Endothelial cell of umbilical vein (primary cell): ENCODE measurements at places on chromosomes 16 and 17.

GRCh38 chr17:63332286-63332685 is 113.8 kb downstream of the CYB561 start:
- no peak for DNase-seq

GRCh38 chr17:18185832-18186626 is 2.4 kb downstream of the ALKBH5 start:
- peak; percentile 37 for DNase-seq

DNA sequence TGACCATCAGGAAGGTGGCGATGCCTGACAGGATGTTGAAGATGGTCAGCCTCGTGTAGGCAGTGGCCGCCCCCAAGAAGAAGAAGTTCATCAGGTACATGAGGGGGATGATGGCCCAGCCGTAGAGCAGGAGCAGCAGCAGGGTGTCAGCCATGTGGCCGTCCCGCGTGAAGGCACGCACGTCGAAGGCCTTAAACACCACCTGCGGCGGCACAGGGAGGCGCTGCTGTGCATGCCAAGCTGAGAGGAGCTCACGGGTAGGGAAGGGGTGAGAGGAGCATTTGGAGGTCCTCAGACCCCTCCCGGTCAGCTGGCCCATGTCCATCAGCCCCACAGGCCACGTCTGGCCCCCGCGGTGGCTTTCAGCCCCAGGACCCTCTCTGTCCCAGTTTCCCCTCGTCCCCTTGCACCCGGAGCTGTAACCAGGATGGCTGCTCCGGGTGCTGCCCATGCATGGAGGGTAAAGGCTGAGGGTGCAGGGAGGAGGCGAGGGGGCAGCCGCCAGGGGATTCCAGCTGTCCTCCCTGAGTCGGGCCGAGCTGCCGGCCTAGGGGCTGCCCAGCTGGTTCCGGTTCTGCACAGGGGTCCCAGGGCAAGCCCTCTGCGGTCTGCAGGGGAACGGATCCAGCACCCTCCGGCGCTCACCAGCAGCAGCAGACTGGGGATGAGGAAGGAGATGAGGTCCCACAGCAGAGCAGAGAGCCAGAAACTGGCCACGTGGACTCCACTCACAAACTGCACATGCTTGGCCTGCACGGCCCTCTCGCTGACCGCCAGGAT is 17.1 kb upstream of the RNPS1 start:
- DNase-seq = no peak

DNA sequence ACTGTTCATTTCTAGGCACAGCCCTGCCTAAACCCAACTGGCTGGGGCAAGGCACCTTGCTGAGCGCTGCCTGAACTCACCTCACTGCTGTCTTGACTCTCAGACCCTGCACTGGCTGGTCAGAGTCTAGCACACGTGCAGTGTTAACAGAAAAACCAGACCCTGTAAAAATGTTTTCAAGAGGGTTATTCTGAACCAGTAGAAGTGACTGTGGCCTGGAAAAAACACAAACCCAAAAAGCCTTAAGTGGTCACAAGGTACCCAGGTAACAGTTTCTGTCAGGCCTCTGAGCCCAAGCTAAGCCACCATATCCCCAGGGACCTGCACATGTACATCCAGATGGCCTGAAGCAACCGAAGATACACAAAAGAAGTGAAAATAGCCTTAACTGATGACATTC is 6.1 kb upstream of the EIF4A3 start:
- DNase-seq = no peak

DNA sequence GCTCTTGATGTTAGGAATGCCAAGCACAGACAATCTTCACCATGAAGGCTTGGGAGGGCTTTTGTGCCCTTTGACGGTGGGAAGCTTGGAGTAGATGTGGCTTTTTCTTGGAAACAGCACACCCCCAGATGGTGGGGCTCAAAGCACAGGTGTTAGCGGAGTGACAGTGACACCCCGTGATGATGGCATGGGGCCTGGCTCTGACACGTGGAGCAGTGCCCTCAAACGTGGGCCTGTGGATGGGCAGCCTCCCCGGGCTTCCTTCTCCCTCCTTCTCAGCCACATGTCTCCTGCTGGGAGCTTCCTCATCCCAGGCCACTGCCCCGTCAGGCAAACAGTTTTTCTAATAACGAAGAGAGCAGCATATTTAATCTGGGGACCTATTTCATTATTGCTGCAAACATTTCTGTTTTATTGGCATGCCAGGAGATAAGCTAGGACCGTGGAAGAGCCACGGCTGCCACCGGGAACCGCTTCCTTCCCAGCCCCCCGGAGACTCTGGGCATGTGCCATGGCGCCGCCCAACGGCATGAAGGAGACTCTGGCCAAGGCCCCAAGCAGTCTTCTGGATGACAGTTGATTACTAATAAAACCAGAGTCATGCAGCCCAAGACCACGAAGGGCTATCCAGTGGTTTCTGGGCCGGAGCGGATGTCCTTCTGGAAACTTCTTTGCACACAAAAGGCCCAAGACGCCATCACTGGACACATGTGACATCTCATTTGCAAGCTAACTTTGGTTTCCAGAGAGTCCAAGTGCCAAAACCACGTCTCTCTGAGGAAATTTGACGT is 280.3 kb upstream of the FOXF1 start:
- no peak for DNase-seq

DNA sequence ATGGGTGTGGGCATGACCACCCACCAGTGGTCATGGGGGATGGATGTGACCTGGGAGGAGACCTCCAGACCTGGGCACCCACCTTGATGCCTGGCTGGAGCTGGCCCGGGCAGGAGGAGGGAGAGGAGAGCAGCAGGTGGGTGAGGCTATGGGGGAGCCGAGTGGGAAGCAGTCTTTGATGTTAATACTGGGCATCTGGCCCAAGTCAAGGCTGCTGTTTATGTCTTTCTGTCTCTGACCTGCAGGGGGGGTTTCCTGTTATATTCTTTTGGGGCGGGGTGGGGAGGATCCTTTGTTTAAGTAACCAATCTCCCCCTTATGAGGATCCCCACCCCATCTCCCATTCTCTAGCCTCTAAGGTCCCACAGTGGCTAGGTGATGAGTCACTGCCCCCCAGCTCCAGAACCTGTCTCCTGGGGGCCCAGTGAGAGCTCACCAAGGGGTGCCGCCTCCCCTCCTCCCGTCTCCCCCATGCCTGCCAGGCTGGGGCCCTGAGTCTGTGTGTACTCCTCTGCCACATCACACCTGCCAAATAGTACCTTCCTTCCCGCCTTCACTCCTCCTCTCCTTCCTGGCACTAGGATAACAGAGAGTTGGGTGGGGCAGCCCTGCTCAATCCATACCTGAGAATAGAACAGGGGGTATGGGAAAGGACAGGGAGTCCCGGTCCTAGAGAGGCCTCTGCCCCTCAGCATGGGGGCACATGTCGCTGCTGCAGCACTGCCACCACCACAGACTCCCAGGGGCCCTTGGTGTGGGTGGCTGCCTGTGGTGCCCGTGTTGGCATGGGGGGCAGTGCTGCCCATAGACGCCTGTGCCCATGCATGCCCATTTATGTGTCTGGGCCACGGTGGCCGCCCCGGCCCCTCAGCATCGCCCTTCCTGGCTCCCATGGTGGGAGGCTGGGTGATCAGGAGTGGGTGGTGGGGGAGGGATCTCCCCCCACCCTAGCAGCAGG is 7.3 kb downstream of the THRA start:
- DNase-seq = peak; percentile 53

- no peak for DNase-seq
Observed at GRCh38 chr17:39230361-39230760, 4.6 kb upstream of the STAC2 start.

GRCh38 chr17:34374457-34374856 is 11.4 kb upstream of the CCL1 start:
- no peak for DNase-seq

- no peak for DNase-seq
Observed at GRCh38 chr16:88351491-88352101, 31.2 kb upstream of the ZNF469 start.

DNA sequence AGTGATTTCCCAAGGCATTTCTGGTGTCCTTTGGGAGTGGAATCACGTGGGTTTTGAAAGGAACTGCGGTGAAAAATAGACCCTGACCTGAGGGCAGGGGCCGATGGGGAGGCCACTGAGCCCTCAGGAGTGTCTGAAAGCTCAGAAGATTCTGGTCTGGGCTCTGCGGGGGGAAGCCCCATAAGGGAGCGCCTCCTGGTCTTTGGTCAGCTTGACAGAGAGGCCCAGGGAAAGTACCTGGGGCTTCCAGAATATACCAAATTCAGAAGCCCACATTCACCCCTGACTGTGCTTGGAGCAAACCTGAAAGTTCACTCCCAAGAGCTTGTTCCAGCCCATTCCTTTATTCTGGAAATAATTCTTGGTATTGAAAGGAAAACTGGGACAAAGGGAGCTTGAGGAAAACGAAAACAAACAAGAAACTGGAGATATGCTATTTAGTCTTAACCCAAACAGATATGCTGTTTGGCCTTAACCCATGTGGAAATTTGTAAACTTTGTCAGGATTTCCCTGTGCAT is 23.2 kb upstream of the NAGLU start:
- peak; percentile 48 for DNase-seq

DNA sequence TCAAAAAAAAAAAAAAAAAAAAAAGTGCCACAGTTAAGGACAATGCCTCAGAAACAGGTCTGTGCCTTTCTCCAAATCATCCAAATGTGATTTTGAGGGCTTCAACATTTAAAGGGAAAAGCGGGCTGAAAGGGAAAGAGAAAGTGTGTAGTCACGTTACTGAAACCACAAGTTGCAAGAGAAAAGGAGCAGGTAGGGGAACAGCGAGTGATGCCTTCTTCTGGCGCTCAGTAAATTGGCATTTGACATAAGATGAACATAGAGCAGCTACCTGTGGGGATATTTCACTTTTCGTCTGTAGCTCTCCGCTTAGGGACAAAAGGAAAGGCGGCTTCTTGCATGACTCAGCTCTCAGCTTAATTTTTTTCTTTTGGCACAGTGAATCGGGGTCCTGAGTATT is 11.1 kb downstream of the CMTM2 start:
- no peak for DNase-seq

- no peak for DNase-seq
Observed at GRCh38 chr17:66331038-66331816, 28.8 kb downstream of the PRKCA start.

DNA sequence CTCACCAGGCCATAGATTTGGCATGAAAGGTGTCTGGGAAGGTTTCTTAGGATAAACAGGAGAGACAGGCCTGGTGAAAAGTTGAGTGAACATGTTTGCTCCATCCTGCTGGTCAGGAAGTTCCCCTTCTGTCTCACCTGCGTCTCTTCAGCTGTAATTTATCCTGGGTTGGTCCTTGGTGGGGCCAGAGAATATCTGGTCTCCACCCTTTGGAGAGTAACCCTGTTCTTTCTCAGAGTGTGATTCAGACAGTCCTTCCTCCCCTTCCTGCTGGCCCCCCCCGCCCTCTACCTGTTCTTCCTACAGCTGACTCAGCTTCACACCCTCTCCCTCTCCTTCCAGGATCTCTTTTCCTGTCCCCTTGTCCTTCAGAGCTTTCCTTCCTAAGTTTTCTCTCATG is 17.1 kb downstream of the MINK1 start:
- DNase-seq = no peak

- no peak for DNase-seq
Observed at GRCh38 chr16:76235025-76235424, 42.2 kb upstream of the CNTNAP4 start.

DNA sequence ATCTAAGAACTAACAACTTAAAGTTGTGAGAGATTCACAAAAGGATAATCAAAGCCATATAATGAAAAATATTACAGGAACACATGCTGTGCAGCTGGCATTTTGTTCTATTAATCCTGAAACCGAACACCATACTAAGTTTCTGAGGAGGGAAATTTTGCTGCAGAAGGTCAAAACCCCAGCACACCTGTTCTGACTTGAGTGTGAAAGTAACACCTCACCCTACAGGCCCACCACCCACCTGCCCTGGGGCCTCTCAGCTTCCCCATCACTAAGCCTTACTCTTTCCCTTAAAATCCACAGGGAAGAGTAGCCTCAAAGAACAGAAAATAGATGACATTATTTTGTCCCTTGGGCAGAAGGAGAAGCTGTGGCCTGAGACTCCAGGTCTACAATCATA is 44.8 kb downstream of the STAT5A start:
- no peak for DNase-seq

- no peak for DNase-seq
Observed at GRCh38 chr16:85069171-85069570, 41.6 kb downstream of the KIAA0513 start.

- no peak for DNase-seq
Observed at GRCh38 chr17:55769625-55770000, 18.8 kb downstream of the PCTP start.

DNA sequence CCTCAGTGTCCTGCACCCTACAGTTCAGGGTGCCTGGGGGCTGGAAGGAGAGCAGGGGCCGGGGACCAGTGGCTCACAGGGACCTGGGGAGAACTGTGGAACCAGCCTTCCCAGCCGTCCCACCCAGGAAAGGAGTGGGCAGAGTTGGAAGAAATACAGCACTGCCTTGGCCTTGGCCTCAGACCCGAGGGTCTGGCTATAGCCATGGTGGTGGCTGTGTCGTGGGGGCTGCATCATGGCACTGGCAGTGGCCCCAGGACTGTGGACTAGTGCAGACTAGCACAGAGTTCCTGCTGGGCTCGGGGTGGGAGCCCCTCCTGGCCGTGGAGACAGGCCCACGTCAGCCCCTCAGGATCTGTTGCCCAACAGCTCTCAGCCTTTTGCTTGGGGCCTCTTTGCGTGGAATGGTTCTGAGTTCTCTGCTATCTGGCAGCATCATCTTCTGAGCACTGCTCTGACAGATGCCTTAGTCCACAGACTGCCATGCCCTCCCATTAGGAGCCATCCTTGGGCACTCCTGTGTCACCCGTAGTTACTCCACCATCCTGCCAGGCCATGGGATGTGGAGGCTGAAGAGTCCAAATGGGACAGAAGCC is 12.6 kb upstream of the DNASE1 start:
- no peak for DNase-seq

GRCh38 chr16:85935974-85936760 is 37.2 kb downstream of the IRF8 start:
- no peak for DNase-seq

- DNase-seq = no peak
Observed at GRCh38 chr17:75260641-75261335, 618 bp downstream of the GGA3 start.

DNA sequence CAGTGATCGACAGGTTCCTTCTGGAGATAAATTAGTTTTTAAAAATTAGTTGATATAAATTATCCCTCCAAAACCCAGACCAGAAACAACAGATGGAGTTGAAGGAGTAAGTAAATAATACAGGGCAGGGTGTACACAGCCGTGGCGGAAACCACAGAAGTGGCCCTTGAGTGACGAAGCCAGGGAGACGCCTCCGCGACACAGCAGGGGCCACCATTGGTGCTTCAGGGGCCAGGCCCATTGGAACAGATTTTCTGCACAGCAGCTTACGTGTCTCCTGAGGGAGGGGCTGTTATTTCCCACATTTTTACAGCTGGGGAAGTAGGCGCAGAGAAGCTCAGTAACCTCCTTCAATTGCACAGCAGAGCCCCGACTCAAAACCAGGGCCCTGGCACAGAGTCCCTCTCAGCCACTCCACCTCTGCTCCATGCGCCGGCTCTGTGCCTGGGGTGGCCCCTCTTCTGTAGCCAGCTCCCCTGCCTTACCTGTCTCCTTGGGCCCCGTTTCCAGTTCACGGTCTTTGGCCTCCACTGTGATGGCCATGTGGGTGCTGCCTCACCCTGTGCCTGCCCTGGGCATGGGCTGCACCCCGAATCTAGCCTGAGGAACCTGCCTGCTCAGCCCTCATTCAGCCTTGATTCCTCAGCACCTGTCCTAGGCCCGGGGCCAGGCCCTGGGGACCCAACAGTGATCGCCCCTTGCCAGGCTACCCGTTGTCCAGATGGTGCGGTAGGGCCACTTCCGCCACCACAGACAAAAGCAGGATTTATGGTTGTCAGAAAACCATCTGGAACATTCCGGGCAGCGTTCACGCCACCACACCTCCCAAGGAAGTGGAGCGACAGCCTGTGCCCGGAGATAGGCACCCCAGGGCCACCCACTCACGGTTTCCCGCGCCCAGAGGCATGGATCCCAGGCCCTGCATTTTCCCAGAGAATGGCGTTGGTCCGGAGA is 128.5 kb upstream of the GSE1 start:
- no peak for DNase-seq
